ENCODE measurements at places on chromosomes 16 and 17.
A peak's percentile ranks its signal among the peaks of the same experiment; 100 is the strongest.

DNA sequence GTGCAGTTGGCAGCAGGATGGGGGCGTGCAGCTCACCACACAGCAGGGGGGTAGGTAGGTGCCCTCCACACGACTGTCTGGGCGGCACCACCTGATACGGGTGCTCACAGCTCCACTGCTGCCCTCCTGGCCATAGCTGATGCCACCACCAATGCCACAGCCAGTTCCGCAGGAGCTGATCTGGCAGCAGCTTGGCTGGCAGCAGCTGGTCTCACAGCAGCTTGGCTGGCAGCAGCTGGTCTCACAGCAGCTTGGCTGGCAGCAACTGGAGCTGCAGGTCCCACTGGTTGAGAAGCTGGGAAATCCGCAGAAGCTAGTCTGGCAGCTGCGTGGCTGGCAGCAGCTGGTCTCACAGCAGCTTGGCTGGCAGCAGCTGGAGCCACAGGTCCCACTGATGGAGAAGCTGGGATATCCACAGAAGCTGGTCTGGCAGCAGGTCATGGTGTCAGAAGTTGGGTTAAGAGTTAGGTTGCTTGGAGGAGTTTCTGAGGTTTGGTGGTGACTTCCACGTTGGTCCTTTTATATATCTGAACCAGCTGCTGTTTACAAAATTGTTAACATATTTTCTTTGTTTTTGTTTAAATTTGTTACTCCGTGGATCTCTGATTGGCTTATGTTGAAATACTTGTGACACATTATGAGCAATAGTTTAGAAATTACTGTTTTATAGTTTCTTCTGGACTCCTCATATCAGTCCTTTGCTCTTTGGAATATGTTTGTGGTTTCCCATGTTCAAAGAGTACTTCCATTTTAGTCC lies at the start of gene KRTAP1-5:
Gene KRTAP1-5 (minus strand): TSS at position 494 of the 757 bp plus-strand sequence. CDS start 53 bp downstream, at position 441.
- no peak for DNase-seq

- DNase-seq: no peak
These were observed 45.6 kb upstream of the LCMT1 start for GRCh38 chr16:25065899-25066298.

GRCh38 chr17:46869975-46870803 lies 18.8 kb downstream of the WNT9B start:
- no peak for DNase-seq

DNA sequence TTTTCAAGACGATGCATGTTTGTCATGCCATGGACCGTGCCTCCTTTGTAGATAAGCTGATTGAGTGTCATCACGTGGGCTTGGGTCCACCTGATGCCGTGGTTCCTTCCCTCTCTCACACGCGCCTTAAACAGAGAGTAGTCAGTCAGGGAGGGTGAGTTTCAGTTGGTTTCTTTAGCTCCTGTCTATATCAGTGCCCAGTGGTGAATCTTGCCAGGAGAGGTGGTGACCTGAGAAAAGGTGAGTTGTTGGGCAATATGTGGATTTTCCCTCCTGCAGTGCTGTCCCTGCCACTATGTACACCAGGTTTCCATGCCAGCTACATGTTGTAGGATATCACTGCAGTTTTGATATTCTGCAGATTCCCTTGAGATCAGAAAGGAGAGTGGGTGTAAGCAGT lies 129.7 kb downstream of the LAT start:
- DNase-seq: no peak

GRCh38 chr17:7409716-7410115 lies 2.1 kb downstream of the NLGN2 start:
- no peak for DNase-seq

- DNase-seq: no peak
These were observed 611 bp downstream of the SMARCE1 start for GRCh38 chr17:40646791-40647623.

DNA sequence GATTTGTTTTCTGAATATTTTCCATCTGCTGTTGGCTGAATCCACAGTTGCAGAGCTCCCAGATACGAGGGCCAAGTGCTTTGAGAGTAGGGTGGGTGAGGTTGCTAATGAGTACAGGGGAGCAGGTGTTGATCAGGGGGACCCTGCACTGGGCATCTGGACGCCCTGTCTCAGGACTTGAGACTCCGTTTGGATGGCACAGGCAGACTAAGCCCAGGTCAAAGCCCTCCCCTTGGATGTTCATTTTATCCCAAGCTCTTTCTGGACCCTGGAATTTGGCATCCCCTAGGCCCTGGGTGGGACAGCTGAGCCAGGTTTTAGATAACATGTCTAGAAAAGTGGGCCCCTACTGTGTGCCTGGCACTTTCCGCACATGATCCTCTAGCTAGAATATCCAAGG lies 12.1 kb downstream of the USP6 start:
- DNase-seq: no peak

DNA sequence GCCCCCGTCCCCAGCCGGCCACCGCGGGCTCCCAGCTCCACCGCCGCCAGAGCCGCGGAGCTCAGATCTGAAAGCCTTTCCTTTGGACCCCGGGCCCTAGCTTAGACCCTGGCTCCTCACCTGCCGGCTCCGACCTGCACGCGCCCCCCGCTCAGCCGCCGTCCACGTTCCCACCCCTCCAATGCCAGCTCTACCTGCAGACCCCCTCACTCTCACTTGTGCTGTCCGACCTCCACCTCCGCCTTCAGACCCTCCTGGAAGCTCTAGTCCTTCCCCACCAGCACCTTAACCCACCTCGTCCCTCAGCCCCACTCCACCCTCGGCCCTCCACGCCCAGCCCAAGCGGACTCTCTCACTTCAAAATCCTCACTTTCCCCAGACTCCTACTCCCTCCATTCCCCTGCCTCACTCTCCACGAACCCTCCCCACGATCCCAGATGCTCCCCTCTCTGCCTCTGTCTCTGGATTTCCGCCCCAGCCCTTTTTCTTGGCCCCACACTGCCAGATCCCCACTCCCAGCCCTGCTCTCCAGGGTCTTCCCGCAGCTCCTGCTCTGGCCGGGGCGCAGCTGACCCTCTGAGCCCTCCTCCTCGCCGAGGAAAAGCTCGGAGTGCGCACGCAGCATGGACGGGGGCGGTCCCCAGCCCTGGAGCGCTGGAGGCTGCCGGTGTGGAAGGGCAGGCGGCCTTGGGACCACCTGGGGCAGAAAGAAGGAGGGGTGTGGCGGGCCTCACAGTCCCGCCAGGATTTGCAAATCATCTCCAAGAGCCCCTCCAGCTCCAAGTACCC lies at the start of gene TMEM114:
Gene TMEM114 (minus strand): TSS at position 612 of the 789 bp plus-strand sequence. CDS start 673 bp downstream, outside the sequence.
- DNase-seq: no peak

GRCh38 chr17:42075789-42076188 lies 22.5 kb downstream of the ZNF385C start:
- DNase-seq: no peak

DNA sequence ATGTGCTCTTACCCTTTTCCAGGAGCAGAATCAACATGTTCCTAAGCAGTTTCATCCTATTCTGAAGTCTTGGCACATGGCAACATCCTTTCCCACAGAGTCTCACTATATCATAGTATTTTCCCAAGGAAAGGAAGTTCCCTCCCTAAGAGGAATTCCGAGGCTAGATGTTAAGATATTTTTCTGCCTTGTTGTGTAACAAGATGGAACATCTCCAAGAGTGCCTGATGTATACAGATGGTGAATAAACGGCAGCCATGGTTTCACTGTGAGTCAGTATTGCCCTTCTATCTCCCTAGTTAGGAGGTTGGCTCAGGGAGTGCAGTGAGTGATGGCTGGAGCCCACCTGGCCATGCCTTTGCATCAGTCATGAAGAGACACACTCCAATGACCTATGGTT lies 48.2 kb downstream of the SPACA3 start:
- DNase-seq: no peak

GRCh38 chr17:30232015-30232823 lies 3.3 kb downstream of the SLC6A4 start:
- no peak for DNase-seq

DNA sequence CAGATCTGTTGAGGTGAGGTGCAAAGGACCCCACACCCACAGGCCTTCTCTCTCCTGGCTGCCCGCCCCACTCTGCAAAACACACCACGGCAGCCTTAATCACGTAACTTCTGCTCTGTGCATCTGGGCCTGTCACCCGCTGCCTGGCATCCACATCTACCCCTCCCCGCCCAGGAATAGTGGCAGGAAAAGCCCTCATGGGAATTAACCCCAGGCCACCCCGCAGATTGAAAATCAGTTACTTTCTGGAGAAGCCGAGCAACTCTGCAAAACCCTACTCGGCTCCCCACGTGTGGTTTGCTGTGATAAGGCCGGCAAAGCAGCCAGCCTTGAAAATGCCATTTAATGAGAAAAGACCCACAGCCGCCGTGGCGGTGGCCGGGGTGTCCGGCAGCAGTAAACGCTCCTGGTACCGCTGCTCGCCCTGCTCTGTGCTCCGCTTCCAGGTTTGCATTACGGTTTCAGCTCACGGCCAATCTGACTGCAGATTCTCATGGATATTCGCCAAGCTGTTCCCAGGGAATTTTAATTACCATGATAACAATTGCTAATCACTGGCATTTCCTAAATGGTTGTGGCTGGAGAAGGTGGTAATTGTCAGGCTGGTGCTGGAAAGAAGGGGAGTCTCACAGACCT lies 78.0 kb upstream of the DOC2B start:
- DNase-seq: no peak

DNA sequence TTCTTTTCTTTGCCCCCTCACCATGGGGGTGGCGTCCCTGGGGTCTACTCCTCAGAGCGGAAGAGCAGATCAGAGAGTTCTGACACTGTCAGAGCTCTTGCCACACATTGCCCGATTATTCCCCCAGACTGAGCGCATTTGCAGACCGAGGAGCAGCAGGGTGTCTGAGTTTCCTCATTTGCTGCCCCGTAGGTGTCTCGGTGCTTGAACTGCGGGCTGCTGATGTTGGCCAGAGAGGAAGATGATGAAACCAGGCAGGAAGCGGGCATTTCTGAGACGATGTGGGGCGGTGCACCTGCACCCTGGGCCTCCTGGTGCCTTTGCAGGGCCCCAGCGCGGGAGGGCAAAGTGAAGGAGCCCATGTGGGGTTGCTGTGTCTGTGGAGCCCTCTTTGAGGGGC lies 55.2 kb downstream of the ARSG start:
- peak; percentile 64 for DNase-seq

DNA sequence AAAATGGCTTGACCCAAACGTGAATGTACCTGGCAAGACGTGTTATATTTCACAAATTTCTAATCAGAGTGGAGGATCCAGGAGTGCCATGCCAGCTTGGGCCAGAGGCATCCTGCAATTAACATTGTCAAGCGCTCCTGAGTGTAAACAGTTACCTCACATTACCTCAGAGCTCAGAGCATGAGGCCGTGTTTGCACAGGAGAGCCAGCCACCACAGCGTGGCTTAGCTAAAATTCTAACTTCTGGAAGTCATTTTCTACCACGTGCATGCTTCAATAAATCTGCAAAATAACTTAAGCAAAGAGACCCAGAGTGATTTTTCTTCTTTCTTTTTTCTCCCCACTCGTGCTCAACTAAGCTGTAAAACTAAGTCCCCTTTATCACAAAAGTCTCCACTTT lies 769.0 kb downstream of the KCNJ2 start:
- DNase-seq: no peak

GRCh38 chr17:949623-950303 lies 29.8 kb downstream of the NXN start:
- DNase-seq: no peak

- no peak for DNase-seq
These were observed 2.5 kb downstream of the TBX21 start for GRCh38 chr17:47735536-47736011.

DNA sequence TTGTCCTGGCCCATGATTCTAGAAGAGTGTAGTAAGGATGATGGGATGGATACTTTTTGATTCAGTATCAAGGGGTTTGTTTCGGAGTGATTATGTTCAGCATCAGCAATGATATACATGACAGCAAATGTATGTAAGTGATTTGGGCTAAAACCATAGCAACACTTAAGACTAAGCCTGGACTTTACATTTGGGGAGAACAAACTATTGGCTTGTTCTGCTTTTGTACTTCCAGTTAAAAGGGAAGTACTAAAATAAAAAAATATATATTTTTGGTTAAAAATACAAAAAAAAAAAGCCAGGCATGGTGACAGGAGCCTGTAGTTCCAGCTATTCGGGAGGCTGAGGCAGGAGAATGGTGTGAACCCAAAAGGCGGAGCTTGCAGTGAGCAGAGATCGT lies 20.5 kb upstream of the DHX8 start:
- DNase-seq: no peak

- no peak for DNase-seq
These were observed 333.0 kb downstream of the SEC14L1 start for GRCh38 chr17:77473615-77474226.

DNA sequence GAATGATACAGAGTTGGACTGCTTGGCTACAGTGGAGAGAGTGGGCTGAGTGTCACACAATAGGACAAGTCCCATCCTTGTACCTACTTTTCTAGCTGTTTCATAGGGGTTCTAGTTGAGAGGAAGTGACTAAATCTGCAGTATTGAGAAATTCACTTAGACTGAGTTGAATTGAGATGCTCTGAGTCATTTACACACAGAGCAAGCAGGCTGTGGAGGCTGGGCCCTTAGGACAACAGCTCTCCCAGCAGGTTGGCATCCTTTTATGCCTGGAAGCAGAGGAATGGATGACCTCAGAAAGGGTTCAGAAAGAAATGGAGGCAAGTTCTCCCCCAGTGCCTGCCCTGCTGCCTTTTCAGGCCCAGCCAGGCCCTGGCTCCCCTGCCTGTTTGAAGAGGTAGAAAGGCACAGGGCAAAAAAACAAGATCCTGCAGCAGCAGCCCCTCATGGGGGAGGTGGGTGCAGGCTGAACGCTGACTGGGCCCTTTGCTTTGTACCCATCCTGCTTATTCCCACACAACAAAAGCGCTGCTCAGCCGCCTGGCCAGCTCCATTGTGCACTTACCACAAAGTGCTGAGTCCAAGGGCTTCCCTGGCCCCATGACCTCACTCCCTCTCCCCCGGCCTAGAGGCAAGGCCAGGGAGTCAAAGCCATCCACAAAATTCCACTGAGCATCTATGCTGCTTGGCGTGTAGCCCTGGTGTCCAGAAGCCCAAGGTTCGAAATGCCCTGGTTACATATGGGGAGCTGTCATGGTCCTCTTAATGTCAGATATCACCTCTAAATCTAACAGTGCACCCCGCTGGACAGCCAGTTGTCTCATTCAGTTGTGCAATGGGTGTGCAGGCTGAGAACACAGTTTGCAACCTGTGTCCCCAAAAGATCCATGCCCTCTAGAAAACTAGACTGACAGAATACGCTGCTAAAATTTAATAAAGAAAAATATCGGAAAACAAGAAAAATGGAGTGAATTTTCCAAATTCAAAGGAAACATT lies 5.4 kb upstream of the CRYBA1 start:
- DNase-seq: no peak

GRCh38 chr16:10840703-10841102 lies 22.1 kb upstream of the TVP23A start:
- no peak for DNase-seq

- no peak for DNase-seq
These were observed 3.6 kb downstream of the ZACN start for GRCh38 chr17:76082326-76083251.

DNA sequence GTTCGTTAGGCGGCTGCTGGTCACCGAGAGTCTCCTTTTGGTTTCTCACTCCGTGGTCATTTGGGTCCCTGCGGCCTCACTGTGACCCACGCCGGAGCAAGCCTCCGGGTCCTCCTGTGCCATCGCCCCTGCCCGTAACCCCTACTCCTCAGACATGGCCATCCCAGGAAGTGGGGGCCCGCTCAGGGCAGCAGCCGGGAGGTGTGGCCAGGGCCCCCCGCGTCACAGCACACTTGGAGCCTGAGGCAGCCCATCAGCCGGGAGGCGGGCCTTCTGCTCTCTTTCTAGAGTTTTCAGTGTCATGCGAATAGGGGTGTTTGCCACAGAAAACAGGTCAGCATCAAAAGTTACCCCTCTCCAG lies 7.9 kb upstream of the WFIKKN1 start:
- no peak for DNase-seq

Measured in T-cell (primary cell).